ENCODE measurements at places on chromosomes 3 and 15.

GRCh38 chr3:77365152-77365551 is 325.3 kb downstream of the ROBO2 start:
- no peak for DNase-seq

DNA sequence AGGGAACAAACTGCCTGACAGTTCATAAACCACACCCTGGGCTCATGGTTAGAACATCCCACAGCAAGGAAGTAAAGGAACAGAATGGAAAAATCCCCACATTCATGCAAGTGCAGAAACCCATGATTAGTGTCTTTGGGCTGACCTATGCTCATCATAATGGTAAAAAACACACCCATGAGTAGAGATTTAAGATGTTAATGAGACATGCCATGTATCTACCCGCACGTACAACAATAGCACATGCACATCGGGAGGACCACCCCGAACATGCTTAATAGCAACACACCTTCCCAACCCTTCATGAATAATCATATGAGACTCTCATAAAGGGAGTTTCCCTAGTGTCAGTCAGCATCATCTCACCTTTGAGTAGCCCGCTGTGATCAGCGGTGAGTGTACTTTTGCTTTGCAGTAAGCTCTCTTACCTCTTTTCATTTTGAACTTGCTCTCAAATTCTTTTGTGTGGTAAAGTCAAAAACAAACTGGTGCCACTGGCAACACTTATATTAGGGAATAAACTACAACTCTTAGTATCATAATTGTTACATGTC is 23.2 kb downstream of the ZBED2 start:
- no peak for DNase-seq

GRCh38 chr3:185959609-185960521 is 22.1 kb upstream of the TRA2B start:
- no peak for DNase-seq

DNA sequence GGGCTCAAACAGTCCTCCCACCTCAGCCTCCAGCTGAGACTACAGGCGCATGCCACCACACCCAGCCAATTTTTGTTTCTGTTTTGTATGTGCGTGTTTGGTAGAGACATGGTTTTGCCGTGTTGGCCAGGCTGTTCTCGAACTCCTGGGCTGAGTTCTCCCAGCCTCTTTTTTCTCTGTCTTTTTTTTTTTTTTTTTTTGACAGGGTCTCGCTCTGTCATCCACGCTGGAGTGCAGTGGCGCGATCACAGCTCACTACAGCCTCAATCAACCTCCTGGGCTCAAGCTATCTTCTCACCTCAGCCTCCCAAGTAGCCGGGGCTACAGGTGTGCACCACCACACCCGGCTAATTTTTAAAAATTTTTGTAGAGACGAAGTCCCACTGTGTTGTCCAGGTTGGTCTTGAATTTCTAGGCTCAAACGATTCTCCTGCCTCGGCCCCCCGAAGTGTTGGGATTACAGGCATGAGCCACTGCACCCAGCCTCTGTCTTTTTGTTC is 867 bp upstream of the DCAF1 start:
- no peak for DNase-seq

GRCh38 chr3:4401441-4401840 is 65.6 kb downstream of the SUMF1 start:
- no peak for DNase-seq

DNA sequence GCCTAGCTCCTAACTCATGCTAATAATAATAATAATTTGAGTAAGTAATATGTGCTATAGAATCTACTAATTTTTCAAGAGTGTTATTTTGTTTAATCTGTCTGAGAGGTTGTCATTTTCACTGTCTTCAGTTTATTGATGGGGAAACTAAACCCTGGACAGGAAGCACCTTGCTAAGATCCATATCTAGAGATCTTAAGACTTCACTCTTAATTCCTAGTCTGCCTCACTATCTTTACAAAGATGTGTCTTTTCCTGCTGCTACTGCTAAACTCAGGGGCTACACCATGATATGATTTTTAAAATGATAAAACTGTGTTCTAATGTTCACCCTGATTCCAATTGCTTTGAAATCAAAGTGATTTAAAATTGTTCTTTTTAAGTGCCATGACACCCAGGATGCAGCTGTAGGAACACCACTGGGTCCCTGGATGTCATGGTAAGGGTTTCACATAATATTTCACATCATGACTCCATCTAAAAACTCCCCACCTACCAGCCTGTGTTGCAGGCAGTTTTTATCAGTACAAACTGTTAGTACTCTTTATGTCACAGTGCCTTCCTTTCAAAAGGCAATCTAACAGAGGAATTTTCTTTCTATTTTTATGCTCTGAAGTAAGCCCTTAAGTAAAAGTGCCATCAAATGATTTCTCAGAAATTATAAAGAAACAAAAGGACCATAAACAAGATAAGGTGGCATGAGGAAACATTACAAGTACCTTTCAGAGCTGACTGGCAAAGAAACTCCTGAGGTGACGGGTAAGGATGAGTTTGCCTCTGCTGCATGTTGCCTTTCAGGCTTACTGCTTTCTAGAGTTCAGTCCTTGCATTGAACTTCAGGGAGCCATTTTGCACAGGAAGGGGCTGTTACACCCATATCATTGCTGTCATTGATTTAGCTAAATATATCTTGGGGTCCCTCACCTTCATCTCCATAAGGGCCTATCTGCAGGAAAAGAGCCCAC is 160.1 kb upstream of the SATB1 start:
- no peak for DNase-seq

DNA sequence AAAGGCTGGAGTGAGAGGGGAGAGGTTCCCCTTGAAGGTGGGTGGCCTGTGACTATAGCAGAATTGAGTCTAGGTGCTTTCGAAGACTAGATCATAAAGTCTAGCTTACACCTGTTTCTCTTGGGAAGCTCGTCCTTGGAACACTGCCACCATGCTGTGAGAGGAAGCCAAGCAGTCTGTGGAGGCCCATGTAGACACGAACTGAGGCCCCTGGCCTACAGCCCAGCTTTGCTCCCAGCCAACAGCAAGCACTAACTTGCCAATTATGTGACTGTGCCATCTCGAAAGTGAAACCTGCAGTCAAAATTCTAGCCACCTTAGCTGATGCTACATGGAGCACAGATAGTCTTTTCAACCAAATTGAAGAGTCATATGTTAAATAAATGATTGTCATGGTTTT is 190.5 kb upstream of the NECTIN3 start:
- DNase-seq = peak; percentile 29

- no peak for DNase-seq
Measured at GRCh38 chr3:120681018-120681417, 1.0 kb downstream of the HGD start.

GRCh38 chr3:13140596-13140995 is 67.4 kb upstream of the IQSEC1 start:
- DNase-seq = no peak

GRCh38 chr3:129424185-129424841 is 4.1 kb downstream of the EFCAB12 start:
- DNase-seq = no peak

- no peak for DNase-seq
Measured at GRCh38 chr3:196633555-196634151, 5.8 kb upstream of the NRROS start.

DNA sequence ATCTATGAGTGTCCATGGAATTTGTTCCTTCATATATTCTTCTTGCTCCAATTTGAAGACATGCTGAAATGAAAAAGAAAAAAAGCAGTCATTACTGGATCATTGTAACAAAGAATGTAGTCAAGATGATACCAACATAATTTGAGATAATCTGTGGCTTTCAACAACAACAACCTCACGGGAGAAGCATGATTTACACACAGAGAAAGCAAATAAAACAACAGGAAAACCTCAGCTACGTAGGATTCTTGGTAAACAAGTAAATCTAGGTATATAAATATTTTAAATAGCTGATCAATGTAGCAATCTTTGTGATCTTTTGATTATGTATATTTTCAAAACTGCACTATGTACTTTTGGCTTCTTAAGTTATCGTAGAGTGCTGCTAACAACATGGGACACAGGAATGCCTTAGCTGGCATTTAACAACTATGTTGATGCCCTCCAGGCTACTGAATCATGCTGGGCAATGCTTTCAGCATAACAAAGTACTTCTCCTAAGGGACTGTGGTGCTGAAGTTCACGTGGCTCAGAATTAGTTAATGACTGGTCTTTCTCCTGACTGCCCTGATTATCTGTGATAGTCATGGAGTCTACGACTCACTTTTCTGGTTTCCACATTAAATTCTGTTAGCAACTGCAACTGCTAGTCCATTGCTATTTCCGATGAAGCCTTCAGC is 96.5 kb upstream of the MYO5C start:
- DNase-seq = no peak

DNA sequence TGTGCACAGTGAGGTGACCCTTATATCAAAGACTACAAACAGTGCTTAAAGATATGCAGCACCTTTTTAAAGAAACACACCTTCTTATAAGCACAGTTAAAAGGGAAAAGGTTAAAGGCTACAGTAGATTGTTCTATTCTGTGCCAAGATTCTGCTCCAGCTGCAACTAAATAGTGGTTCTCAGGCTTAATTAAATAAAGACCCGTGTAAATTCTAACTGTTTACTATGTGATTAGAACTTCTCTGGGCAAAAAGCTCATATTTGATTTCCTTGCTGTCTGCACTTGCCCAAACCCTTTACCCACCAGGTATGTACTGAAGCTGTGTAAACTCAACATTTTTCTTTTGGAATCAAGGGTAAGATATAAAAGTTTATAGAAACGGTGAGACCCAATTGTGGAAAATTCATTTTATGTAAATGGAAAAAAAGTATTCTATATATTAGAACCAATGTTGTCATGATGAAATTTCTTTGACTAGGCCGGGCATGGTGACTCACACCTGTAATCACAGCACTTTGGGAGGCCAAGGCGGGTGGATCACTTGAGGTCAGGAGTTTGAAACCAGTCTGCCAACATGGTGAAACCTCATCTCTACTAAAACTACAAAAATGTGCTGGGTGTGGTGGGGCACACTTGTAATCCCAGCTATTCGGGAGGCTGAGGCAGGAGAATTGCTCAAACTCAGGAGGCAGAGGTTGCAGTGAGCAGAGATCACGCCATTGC is 230.6 kb downstream of the MECOM start:
- DNase-seq = no peak

GRCh38 chr3:13879102-13879945 is 547 bp downstream of the WNT7A start:
- no peak for DNase-seq

DNA sequence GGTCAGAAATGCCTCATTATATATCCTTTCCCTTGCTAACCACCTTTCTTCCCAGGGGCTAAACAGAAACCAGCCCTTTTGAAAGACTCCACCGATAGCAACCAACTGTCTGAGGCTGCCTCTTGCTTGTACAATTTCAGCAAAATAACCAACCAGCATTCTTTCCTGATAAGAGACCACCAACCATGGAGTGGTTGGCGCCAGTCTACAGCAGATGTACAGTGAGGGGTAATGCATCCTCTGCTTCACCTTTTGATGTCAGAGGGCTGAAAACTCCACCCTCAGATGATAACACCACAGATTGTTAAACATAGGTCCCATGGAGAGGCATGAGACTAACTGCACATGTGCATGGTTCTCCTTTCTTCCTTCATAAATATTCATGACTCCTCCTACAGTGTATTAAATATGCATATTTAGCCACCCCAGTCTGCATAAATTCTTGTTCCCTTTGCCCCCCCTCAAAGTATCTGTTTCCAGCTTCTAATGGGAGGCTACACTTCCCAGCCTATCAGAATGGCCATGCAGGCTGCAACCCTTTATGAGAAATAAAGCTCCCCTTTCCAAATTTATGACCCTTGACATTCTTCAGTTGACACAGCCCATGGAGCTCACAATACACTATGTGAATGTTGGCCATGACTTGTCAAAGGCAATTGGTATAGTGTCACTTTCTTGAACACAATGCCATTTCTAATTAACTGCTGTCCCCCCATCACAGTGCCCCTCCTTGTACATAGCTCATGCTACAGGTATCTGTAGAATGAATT is 48.3 kb downstream of the GABRB3 start:
- no peak for DNase-seq

- DNase-seq = no peak
Measured at GRCh38 chr3:30952786-30953185, 58.3 kb upstream of the GADL1 start.

DNA sequence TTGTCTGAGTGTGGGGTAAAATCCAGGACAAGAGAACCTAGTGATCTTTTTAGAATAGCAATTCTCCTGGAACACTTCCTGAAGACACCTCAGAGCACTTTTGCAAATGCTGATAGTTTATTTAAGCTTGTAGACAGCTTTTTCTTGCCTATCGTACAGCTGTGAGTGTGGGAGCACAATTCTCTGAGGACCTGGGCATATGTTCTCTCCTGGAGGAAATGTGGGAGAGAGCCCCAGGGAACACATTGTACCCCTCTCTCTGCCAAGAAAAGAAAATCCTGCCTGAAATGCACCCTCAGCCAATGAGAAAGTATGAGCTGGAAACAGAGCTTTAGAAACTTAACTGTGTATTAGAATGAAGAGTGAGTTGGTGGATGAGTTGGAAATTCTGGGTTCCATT is 308.3 kb upstream of the SEMA6D start:
- peak; percentile 37 for DNase-seq

GRCh38 chr15:85030301-85030929 is 48.8 kb downstream of the PDE8A start:
- DNase-seq = no peak

GRCh38 chr3:141557961-141558706 is 71.3 kb downstream of the RASA2 start:
- no peak for DNase-seq

- DNase-seq = peak; percentile 31
Measured at GRCh38 chr3:149969110-149969939, 1.4 kb downstream of the PFN2 start.

- DNase-seq = no peak
Measured at GRCh38 chr3:3998140-3998922, 199.1 kb downstream of the LRRN1 start.

GRCh38 chr3:62562017-62562416 is 188.7 kb upstream of the FEZF2 start:
- no peak for DNase-seq

- DNase-seq = no peak
Measured at GRCh38 chr15:96595951-96596350, 265.5 kb downstream of the NR2F2 start.

- no peak for DNase-seq
Measured at GRCh38 chr3:6791161-6791560, 69.8 kb upstream of the GRM7 start.

GRCh38 chr3:108486941-108487340 is 23.5 kb downstream of the MYH15 start:
- peak; percentile 43 for DNase-seq

- no peak for DNase-seq
Measured at GRCh38 chr3:150544041-150544440, 2.3 kb downstream of the SERP1 start.

GRCh38 chr3:47407237-47407636 is 26.4 kb downstream of the PTPN23 start:
- no peak for DNase-seq

GRCh38 chr15:31238906-31239305 is 87.7 kb upstream of the KLF13 start:
- no peak for DNase-seq
